ENCODE measurements at places on chromosomes 3 and 15.

GRCh38 chr3:48727511-48727910 is 10.5 kb upstream of the IP6K2 start:
- DNase-seq = no peak

DNA sequence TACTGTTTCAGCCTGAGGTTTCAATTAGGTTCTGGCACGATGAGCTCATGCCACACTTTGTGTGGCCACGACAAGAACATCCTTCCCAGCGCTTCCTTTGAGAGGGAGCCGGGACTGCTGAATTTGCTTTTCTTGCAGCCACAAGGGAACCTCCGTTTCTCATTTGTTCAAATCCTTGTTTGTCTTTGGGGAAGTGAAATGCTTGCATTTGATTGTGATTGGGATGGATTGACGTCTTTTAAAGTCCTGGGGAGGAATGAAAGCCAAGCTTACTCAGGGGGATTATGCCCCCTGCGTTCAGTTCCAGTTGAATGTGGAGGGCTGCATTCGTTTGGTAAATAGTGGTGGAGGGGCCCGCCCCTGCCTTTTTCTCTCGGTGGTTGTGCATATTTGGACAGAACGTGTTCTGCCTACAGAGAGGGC is 277.6 kb downstream of the THSD4 start:
- DNase-seq = no peak

GRCh38 chr3:67781218-67781617 is 126.8 kb upstream of the SUCLG2 start:
- DNase-seq = no peak

GRCh38 chr3:86801921-86802320 is 189.0 kb downstream of the VGLL3 start:
- no peak for DNase-seq

Measured in effector CD4-positive, alpha-beta T cell (primary cell).